Activated naive CD8-positive, alpha-beta T cell treated with anti-CD3 and anti-CD28 coated beads, Interleukin-2, amount 10 ng/mL, durations not matched to agents 7 days and 5 days (primary cell): ENCODE measurements at places on chromosomes 6 and 20. TPM values are rescaled to one million over a fixed set of nuclear protein-coding genes. Genes with fewer than 3 reads are reported as not detected.
A peak's percentile ranks its signal among the peaks of the same experiment; 100 is the strongest.

- DNase-seq, result no peak
Observed at GRCh38 chr20:8853805-8854338, 215.0 kb upstream of the PLCB4 start.

GRCh38 chr20:33334111-33334510, 51.1 kb downstream of the BPIFB1 start:
- DNase-seq, result no peak

DNA sequence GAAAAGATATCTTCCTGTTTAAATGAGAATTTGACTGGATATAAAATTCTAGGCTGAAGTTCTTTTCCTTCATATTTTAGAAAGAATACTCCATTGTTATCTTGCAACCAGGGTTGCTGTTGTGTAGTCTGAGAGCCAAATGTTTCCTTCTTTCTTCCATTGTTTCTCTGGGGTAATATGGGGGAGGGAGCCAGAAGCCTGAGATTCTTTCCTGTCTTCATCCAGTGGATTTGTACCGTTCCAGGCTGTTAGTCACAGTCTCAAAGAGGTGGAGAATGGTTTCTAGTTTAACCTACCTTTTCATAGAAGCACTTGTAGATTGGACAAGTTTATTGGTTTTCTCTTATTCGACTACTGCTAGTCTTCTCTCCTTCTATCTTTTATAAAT, 6.1 kb upstream of the ULBP3 start:
- DNase-seq, result no peak

- no peak for DNase-seq
Observed at GRCh38 chr6:97222903-97223302, 60.1 kb downstream of the MMS22L start.

Gene HLA-DQB1
- total RNA-seq, result 16.5 TPM

DNA sequence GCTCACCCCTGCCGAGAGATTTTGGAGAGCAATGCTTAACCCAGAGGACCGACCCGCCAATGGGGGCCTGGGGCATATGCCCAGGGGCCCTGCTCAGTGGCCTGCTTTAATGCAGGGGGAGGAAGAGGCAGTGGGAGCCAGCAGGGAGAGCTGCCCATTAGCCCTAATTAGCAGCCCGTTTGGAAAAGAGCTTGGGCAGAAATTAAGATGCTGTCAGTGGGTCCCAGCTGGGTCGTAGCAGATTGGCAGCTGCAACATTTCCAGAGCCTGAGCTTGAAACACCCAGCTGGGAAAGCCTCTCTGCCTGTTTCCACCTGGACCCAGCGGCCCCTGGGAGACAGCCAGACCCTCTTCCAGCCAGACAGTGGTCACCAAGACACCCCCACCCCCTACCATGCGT, 39.5 kb downstream of the CD40 start:
- no peak for DNase-seq

Gene HLA-DMA
- total RNA-seq, result 32.1 TPM

GRCh38 chr6:157990321-157991066, 8.8 kb downstream of the SYNJ2 start:
- DNase-seq, result peak; percentile 57

GRCh38 chr6:24743265-24743943, 24.4 kb upstream of the C6orf62 start:
- no peak for DNase-seq

DNA sequence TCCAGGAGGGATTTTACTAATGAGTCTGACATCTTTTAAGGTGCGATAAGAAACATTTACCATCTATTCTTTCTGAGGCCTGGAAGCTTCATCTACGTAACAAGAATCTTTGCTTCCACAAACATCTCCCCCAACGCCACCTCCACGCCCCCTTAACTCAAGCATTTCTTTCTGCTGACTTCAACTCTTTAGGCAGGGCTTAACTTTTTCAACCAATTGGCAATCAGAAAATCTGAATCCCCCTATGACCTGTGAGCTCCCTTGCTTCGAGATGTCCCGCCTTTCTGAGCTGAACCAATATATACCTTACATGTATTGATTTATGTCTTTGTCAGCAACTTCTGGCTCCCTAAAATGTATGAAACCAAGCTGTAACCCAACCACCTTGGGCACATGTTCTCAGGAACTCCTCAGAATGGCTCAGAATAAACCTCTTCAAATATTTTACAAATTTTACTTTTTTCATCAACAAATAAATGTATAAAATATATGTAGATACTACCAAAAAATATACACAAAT, 11.5 kb downstream of the OR2H2 start:
- no peak for DNase-seq

DNA sequence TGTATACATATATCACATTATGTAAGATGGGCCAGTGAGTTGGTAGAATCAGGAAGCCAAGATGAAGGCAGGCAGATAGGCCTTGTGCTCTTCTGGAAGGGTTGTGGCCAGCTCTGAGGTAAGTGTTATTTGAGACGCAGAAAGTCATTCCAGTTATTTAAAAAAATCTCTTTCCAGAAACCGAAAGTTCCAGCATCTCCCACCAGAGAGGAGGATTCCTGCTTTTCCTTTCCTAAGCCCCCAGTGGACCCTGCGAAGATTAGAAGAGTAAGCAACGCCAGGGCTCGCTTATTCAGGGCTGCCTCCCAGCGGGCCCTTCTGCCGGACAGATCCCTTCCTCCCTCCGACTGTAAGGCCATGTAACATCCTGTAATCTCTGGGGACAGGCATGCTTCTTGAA, 20.4 kb downstream of the ARMC2 start:
- no peak for DNase-seq

DNA sequence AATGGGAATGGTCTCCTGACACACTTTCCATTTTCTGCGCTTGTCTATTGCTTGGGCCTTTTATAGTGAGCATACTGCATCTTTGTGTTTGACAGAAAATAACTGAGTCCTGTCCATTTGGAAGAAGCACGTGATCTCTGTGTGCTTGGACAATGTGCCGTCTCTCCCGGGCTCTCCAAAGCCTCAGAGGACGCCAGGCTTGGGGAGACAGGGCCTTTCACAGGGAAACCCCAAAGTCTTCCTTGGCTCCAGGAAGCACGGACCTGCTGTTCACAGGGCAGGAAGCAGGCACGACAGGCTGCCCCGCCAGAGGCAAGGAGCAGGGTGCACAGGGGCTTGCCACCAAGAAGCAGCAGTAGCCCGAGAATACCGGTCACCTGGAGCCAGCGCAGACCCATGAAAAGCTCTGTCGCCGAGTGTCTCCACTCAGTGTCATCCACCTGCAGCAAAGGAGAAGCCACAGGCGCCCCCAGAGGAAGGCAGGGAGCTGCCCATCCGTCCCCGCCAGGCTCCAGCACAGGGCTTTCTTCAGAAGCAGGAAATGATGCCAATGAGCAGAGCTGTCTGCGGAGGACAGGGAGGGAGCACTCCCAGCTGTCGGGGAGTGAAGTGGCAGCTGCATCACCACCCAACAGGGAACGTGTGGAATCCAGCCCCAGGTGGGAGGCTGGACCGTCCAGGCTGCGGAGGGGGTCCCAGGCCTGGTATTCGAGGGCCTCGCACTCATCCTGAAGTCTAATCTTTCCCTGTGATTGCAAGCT, 135.1 kb downstream of the AGPAT4 start:
- no peak for DNase-seq

DNA sequence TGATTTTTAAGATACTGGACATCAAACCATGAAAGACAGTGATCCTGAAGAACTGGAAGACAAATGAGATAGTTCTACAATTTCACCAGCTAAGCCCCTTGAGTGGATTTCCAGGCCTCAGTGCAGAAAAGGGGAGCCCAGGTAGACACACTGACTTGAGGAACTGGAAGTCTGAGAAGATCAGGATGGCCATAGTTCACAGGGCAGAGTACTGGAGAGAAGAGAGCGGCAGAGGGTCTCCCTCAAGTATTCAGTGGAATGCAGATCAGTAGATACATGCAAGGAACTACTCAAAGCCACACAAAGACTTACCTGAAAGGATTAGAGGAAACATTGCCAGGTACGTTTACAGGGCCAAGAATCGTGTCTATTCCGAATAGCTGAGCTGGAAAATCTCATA, 224.3 kb downstream of the LRFN2 start:
- no peak for DNase-seq

- no peak for DNase-seq
Observed at GRCh38 chr20:60934724-60935123, 317.3 kb upstream of the CDH4 start.

Gene RNF182
- not detected for total RNA-seq

DNA sequence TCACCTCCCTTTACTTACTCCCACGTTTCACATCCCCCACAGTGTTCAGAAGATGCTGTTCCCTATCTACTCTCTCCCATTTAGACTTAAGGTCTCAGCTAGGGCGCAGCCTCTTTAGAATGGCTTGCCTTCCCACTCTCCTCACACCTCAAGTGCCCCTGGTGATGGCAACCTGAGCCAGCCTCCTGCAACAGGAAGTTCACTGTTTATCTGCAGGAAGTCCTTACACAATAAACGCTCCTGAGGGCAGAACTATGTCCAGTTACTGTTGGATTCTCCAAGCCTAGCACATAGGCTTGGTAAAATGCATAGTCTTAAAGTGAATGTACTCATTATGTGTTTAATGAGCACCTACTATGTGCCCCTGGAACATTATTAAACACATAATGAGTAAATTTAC, 21.9 kb upstream of the RAB22A start:
- DNase-seq, result no peak

DNA sequence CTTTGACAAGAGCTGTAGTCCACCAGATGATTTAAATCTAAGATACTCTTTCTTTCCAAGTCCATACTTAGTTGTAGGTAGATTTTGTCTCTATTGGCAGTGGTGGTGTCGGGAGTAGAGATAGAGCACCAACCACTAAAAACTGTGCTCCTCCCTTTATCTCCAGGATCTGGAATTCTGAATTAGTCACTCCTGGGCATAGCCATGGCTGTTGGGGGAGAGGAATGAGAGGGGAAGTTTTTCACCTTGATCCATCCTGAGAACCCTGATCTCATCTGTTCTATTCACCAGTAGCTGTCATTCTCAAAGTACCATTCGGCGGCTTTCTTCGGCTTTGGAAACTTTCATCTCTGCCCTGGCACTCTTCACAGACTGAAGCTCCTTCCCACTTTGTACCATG, 35.6 kb upstream of the NKX2-4 start:
- no peak for DNase-seq

- DNase-seq, result no peak
Observed at GRCh38 chr6:41442800-41443501, 103.2 kb upstream of the FOXP4 start.

GRCh38 chr6:30686009-30686907, at the start of gene PPP1R18:
Gene PPP1R18, minus strand, starts transcription at chr6:30686645. Its CDS starts 627 bp downstream, at chr6:30686018.
- DNase-seq, result peak; percentile 87

Gene POPDC3
- total RNA-seq, result not detected

Gene IRF4
- 95.1 TPM for total RNA-seq

Gene FOXQ1
- not detected for total RNA-seq

Gene RFX6
- not detected for total RNA-seq

DNA sequence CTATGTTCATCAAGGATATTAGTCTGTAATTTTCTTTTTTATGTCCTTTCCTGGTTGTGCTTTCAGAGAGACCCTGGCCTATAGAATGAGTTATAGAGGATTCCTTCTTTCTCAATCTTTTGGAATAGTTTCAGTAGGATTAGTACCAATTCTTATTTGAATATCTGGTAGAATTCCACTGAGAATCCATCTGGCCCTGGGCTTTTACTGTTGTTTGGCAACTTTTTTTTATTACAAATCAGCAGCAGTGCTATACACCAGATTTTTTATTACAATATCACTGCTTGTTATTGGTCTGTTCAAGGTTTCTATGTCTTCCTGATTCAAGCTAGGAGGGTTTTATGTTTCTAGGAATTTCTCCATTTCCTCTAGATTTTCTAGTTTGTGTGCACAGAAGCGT, 50.0 kb upstream of the NRSN1 start:
- no peak for DNase-seq

Gene TINAG
- not detected for total RNA-seq

- DNase-seq, result peak; percentile 66
Observed at GRCh38 chr6:43924222-43924702, 154.3 kb downstream of the VEGFA start.

Gene HNF4A
- not detected for total RNA-seq

GRCh38 chr6:81727876-81728517, 24.5 kb downstream of the TENT5A start:
- no peak for DNase-seq

- no peak for DNase-seq
Observed at GRCh38 chr20:6135347-6135746, 12.5 kb upstream of the FERMT1 start.

GRCh38 chr6:29750709-29751108, 27.5 kb downstream of the HLA-F start:
- no peak for DNase-seq

Gene TRIM40
- not detected for total RNA-seq

GRCh38 chr6:88163616-88164015, 2.5 kb downstream of the CNR1 start:
- no peak for DNase-seq

DNA sequence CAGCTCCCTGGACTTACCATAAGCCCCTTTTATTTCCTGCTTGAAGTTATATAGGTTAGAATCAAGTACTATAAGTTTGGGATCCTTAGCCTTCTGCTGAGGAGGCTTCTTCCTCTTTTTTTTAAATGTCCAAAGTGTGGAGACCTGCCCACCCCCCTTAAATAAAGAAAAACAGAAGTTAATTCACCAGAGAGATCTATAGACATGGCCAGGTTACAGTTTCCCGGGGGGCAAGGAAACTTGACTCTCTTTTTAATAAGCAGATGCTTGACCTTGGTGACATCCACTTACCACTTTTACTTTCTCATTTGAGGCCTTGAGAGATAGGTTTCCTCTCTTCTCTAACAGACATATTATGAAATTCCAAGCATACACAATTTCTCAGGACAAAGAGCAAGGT, 88.3 kb downstream of the BMP2 start:
- DNase-seq, result no peak

DNA sequence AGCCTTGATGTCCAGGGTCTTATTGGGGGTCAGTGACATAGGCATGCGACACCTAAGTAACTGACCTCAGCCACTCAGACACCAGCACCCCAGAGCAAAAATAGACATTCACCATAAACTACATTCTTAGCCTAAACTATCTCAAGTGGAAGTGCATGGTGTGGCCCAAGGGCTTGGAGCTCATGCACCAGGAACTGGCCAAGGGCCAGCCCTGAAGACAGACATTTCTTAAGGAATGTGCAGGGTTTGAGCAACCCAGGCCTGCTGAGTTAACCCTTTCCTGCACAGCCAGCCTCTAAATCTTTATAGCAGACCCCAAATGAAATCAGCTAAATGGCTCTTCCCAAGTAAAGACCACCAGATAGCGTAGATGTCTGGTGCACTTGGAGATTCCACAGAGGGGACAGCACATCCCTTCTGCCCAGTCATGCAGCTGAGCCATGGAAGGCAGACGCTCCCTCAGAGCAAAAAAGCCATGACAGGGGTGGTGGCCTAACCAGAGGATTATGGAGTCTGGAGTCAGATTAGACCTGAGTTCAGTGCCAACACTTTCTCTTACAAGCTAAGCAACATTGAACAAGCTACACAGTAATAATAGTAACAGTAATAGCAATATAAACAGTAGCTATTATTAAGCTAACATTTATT, 222.6 kb downstream of the ZMYND8 start:
- DNase-seq, result no peak

DNA sequence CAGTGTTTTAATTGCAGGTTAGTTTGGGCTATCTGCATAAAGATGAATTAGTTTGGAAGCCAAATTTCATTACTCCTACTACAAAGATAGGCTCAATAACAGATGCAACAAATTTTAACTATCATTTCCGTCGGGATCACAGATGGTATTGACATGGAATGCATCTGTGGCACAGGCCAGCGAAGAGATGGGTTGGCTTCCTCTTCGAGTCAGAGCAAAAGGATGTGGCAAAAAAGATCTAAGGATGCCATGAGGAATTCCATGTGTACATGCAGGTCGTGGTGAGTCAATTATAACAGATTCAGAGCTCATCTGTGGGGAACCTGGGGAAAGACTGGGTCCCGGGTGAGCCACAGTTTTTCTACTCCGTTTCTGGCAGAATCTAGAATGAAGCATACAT, 83.0 kb upstream of the CITED2 start:
- no peak for DNase-seq

GRCh38 chr6:157054531-157054979, 268.8 kb downstream of the TMEM242 start:
- DNase-seq, result peak; percentile 42
